Muscle of arm (tissue), 14 donors: ENCODE measurements at places on chromosomes 3 and 15. TPM values are rescaled to one million over a fixed set of nuclear protein-coding genes. Genes with fewer than 3 reads are reported as not detected.

The CDHR4 gene
- not detected for polyA plus RNA-seq

The ALDH1A3 gene
- polyA plus RNA-seq: 16.0 TPM

The MYRIP gene
- polyA plus RNA-seq: 1.7 TPM

The EFHB gene
- polyA plus RNA-seq: 0.69 TPM

- DNase-seq: no peak
These were observed 378 bp upstream of the HYAL3 start for GRCh38 chr3:50299638-50299928.

GRCh38 chr15:49063402-49064280, 17.4 kb upstream of the SECISBP2L start:
- DNase-seq: no peak

DNA sequence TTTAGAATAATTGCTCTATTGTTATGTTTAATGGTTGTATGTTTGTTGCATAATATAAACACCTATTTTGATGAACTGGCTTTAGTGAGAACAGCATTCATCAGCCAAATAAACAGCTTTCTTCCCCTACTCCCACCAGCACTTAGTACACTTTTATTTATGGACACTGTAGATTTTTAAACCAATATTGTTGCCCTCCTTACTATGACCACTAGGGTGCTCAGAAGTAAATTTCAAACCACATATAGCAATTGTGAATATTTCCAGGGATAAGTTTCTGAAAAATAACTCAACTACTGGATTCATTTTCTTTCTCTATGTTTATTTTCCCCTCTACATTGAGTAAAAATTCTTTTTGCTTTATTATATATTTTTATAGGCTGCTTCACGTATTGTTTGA, 84.7 kb upstream of the PTX3 start:
- DNase-seq: no peak

DNA sequence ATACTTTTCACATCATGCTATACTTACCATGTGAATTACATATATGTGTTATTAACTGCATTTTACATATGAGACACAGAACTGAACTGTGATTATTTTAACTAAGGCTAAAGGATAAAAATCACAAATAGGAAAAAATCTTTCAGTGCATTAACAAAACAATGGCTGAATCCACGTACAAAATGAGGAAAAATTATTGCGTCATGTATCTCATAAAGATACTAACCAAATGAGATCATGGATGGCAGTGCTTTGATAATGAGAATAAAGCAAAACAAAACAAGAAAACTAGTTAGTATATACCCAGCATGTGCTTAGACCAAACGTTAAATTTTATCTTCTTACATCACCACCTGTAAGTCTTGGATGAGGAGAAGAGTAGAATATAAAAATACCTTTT, 66.0 kb downstream of the SCAPER start:
- DNase-seq: no peak
